ENCODE measurements at places on chromosomes 7 and 10.

DNA sequence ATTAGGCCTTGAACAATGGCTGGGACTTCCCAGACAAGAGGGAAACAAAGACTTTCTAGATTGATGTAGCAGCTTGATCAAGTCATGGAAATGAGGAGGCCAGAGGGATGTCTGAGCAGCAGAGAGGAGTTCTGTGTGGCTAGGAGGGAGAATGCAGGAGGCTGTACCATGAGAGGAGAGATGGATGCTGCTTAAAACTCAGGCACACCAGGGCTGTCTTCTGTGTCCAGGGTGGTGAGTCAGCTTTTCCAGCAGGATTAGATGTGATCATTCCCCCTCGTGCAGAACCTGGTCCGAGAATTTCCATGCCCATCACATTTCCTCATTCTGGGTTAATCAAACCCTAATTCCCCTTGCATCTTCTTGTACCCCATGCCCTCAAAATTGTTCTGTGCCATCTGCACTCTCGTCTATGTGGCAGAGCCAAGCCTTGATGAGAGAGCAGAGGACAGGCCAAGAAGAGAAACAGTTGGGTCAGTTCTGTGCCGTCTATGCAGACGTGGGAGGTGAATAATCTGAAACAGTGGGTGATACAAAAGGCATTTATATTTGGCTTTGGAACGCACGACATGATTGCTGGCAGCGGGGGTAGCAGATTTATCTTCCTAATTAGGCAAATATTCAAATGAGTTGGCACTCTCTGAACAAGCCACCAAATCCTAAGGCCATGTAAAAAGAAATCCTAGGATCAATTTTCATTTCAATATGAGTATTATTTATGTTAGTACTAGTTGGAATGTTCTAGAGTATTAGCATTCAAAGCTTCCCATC, 160.7 kb downstream of the TMEM178B start:
- no peak for DNase-seq

DNA sequence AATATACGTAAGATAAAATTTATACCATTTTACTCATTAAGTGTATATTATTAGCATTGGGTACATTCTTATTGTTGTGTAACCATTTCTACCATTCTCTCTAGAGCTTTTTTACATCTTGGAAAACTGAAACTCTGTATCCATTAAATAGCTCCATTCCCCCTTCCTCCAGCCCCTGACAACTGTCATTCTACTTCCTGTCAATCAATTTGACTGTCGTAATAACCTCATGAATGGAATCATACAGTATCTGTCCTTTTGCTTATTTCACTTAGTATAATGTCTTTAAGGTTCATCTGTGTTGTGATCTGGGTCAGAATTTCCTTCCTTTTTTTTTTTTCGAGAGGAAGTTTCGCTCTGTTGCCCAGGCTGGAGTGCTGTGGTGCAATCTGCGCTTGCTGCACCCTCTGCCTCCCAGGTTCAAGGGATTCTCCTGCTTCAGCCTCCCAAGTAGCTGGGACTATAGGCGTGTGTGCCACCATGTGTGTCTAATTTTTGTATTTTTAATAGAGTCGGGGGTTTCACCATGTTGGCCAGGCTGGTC, 15.6 kb downstream of the ZRANB1 start:
- no peak for DNase-seq

- no peak for DNase-seq
Measured at GRCh38 chr7:47514818-47515217, 67.1 kb downstream of the TNS3 start.

DNA sequence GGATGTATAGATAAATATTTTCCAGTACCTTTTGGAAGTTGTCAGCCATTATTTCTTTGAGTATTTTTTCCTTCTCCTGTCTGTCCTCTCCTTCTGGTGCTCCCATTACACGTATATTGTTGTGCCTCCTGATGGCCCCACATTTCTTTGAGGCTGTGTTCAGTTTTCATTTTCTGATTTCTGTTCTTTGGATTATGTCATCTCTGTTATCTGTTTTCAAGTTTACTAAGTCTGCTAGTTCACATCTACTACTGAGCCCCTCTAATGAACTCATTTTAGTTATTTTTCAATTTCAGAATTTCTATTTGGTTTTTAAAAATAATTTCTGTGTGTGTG, 16.3 kb downstream of the RBM33 start:
- DNase-seq, result no peak

- DNase-seq, result no peak
Measured at GRCh38 chr10:98382691-98383101, 32.3 kb downstream of the PYROXD2 start.

DNA sequence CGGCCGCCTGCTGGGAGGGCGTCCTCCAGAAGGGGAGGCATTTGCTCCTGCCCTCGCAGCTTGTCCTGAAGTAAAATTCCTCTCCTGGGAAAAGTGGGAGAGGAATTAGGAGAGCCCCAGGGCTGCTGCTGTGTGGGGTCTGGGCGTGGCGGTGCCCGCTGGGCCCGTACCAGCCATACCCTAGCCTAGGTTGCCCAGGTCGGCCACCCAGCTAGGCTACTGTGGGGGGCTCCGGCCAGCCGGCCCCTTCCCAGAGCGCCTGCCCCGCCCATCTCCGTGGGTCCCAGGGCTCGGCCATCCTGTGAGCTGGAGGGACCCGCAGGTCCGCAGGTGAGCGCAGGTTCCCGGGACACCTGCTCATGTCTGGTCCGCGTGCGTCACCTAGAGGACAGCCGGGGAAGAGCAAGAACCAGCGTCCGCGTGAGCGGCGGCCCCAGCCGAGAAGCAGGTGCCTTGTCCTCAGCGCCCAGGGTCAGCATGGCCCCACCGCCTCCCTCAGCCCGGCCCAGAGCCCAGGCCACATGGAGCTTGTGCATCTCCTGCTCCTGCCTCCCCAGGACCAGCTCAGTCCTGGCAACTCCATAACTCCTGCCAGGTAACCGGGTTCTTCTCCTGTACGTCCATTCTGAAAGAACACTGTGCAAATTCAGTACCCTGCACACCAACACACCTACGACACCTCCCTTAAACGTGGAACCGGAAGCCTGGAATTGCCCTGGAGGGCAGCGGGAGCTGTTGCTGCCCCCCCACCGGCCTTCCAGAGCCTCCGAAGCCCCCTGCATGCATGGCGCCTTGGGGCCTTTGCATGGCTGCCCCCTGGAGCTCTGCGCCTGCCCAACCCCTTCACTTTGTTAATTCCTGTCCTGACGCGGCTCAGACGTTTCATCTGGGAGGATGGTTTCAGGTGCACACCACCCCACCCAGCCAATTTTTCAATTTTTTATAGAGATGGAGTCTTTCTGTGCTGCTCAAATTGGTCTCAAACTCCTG, 22.8 kb upstream of the FOXL3 start:
- DNase-seq, result peak; percentile 20

DNA sequence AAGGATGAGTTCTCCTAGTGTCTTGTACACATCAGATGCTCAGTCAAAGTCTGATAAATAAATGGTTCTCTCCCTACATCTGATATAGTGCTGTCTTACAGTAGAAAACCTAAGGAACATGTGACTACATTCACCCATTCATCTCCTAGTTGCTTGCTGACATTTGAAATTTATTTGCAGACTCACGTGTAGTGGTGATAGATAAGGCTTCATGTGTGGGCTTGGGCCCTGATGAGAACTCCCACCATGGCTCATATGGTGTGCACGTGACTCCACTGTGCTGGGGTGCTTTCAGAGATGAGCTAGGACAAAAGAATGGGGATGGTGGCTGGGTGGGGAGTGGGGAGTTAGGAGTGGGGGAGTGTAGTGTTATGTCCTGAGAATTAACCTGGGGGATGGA, 287.3 kb downstream of the RPS24 start:
- DNase-seq, result no peak

- no peak for DNase-seq
Measured at GRCh38 chr10:59805014-59805413, 51.8 kb upstream of the MRLN start.

DNA sequence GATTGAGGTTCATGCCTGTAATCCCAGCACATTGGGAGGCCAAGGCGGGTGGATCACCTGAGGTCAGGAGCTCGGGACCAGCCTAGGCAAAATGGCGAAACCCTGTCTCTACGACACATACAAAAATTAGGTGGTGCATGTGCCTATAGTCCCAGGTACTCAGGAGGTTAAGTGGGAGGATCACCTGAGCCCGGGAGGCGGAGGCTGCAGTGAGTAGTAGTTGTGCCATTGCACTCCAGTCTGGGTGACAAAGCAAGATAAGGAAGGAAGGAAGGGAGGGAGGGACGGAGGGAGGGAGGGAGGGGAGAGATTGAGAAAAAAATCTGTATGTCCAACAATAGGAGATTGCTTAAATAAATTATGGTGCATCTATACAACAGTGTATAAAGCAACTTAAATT, 13.2 kb downstream of the TLL2 start:
- DNase-seq, result no peak

DNA sequence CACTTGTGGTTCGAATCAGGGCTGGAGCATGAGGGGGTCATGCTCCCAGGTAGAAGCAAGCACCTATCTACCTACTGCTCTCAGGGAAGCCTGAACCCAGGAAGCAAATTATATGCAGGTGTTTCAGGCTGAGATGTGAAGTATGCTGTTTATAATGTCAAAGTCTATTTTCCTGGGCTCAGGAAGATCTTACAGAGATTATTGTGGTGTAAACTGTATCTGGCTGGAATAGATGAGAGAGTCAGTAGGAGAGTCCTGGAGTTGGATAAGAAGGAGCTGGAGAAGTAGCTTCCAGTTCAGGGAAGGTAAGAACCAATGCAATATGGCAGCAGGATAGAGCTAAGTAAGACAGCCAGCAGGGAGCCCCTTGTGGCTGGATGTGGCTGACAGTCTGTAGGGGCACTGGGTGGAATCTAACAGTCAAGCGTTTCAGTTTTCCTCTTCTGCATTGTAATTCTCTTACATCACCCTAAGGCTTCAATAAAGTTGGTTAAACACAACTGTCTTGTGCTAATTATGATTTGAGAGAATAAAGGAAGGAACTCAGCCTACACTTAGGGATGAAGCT, 105.9 kb upstream of the EEPD1 start:
- no peak for DNase-seq

GRCh38 chr7:291373-292092, 1.6 kb downstream of the FOXL3 start:
- DNase-seq, result no peak

GRCh38 chr7:25656581-25657026, 428.3 kb upstream of the NPVF start:
- no peak for DNase-seq

DNA sequence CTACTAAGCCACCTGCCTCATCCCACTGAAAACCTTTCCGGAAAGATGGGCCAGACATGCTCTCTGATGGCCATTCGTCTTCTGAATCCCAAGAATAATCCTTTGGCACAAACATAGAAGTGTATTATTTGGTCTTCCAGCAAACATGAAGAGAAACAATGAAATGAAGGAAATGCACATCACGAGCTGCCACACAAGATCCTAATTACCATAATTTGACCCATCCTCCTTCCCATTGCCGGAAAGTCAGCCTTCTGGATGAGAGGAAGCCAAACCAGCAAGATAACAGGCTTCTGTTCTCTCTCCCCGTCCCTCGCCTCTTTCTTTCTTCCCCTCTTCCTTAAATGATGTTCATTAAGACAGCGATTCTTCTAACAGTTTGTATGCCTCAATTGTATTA, 218.9 kb upstream of the KMT2E start:
- DNase-seq, result no peak

GRCh38 chr10:16570731-16571130, 49.1 kb upstream of the C1QL3 start:
- DNase-seq, result no peak

- peak; percentile 24 for DNase-seq
Measured at GRCh38 chr10:24873281-24873683, 79.1 kb downstream of the PRTFDC1 start.

DNA sequence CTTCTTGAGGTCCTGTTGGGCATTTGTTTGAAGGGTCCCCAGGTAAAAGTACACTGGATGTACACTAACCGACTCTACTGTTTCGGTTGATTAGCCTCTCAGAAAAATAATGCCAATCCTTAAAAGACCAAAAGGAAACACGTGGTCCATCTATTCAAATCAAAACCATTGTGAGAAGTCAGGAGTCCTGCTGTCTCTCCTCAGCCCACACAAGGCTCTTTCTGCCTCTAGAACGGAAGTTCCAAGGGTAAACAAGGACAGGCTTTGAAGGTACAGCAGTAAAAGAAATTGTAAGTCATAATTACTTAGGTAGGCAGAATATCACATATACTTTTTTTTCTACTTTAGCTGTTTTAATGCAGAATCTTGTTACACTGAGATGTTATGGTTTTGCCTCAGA, 71.7 kb upstream of the TPK1 start:
- DNase-seq, result no peak

GRCh38 chr10:24974976-24975375, 22.6 kb upstream of the PRTFDC1 start:
- peak; percentile 44 for DNase-seq

DNA sequence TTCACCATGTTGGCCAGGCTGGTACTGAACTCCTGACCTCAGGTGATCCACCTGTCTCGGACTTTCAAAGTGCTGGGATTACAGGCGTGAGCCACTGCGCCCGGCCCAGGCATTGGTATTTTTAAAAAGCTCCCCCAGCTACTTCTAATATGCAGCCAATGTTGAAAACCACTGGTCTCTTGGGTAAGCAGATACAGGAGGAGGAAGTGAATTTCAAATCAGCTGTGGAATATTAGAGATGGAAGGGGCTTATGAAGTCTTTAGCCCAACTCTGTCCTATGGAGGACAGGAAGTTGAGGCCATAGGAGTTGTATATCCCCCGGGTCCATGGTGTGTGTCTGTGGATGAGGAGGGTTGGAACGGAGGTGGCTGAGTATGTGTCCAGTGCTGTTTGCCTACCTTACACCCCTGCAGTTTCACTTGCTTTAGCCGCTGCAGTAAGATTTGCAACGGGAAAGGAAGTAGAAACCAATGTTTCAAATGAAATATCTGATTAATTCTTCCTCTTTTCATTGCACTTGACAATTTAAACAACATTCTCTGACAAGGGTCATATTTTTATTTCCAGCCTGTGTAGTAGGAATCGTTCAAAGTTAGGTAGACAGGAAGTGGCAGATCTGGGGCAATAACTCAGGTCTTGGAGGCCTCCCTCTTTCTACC, 3.4 kb downstream of the PDE6C start:
- no peak for DNase-seq

- no peak for DNase-seq
Measured at GRCh38 chr7:110771717-110772116, 319.2 kb upstream of the LRRN3 start.

DNA sequence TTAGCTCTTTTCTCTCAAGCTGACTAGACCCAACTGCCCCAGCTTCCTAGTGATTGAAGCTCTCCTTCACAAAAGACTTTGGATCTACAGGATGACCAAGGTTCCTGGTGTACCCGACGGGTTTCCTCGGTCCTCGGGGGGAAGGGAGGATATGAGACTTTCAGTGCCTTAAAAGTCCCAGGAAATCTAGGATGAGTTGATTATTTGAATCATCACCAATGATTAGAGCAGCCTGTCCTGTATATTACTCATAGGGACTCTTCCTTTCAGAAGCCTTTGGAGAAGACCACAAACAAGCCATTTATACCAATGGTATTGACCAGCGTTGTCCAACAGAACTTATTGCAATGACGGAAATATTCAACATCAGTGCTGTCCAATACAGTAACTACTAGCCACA, 6.1 kb upstream of the ACTA2 start:
- DNase-seq, result no peak

- DNase-seq, result no peak
Measured at GRCh38 chr10:94358480-94358879, 4.3 kb downstream of the NOC3L start.

- DNase-seq, result no peak
Measured at GRCh38 chr7:64879800-64880199, 23.3 kb upstream of the ZNF273 start.

- no peak for DNase-seq
Measured at GRCh38 chr7:116239020-116239419, 28.7 kb downstream of the TES start.

GRCh38 chr10:91907914-91908336, 1.4 kb downstream of the FGFBP3 start:
- DNase-seq, result no peak

- DNase-seq, result no peak
Measured at GRCh38 chr10:120420421-120420820, 36.6 kb upstream of the PLPP4 start.

Data from tibial nerve (tissue), 4 donors.